Fibroblast of skin of left biceps (primary cell): ENCODE measurements at places on chromosomes 12 and 14.

- DNase-seq = no peak
These were observed 80.4 kb downstream of the SUDS3 start for GRCh38 chr12:118456741-118457140.

DNA sequence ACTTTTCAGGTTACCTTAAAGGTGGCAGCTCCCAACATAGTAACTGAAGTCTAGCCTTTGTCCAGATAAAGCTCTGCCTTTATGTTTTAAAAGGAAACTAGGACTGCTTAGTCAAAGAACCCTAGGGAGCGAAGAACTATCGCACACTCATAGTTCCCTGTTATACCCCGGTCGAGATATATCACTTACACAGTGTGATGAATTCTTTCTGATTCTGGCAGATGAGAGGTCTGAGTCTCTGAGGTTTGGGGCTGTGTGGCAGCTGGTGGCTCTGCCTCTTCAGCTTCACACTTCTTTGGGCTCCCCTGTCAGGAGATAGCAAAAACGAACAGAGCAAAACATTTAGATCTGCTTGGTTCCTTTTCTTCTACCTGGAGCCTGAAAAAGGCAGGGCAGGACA, 17.0 kb downstream of the ACIN1 start:
- DNase-seq = no peak

GRCh38 chr14:86884498-86884897, 1108.5 kb downstream of the GALC start:
- DNase-seq = no peak

DNA sequence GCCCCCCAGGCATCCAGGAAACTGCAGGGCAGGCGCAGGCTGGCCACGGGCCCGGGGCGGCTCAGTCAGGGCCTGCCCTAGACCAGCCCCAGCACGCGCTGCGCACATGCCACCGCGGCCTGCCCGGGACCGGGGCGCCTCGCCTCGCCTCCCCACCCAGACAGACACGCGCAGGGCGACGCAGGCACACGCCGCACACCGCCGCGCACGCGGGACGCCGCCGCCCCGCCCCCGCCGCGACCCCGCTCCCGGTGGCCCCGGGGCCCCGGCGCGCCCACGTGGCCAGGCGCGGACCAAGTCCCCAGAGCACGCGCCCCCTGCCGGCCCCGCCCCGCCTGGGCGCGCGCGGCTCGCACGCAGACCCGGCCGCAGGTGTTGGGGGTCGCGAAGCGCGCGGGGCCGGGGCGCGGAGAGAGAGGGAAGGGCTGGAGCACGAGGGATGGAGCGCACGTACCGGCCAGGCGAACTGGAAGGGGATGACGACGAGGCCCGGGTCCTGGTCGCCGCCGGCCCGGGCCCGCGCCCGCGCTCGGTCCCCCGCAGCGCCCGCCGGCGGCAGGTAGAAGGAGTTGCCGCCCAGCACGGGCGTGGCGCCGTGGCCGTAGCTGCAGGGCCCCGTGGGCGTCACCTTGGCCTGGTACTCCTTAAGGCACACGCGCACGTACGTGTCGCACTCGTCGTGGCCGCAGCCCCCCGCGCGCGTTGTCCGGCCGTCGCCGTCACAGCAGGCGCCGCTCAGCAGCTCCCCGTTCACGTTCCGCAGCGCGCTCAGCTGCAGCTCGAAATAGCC, 1.1 kb downstream of the JAG2 start:
- no peak for DNase-seq

DNA sequence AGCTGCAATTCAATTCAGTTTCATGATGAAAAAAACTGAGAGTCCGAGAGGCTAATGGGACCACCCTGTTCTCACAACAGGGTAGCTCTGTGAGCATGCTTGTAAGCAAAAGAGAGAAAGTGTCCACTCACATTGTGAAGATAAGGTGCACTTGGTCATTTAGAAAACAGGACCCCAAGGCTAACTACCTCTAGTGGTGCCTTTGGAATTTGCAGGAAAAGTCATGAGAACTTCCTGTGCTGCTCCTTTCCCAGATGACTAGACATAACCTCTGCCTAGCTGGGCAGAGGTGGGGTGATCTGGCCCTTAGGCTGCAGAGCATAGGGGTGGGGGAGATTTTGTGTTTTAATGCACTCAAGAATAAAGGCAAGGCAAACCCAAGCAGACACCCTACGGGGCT, 118.9 kb downstream of the STAB2 start:
- DNase-seq = no peak

- DNase-seq = no peak
These were observed 161.2 kb downstream of the KCNA5 start for GRCh38 chr12:5204831-5205230.

GRCh38 chr12:64691227-64691794, 67.9 kb downstream of the GNS start:
- DNase-seq = no peak

- no peak for DNase-seq
These were observed 889 bp upstream of the KANSL2 start for GRCh38 chr12:48682927-48683326.

GRCh38 chr14:37037636-37038387, 134.6 kb downstream of the SLC25A21 start:
- no peak for DNase-seq

- no peak for DNase-seq
These were observed 71.2 kb downstream of the VCPKMT start for GRCh38 chr14:50045039-50045711.

DNA sequence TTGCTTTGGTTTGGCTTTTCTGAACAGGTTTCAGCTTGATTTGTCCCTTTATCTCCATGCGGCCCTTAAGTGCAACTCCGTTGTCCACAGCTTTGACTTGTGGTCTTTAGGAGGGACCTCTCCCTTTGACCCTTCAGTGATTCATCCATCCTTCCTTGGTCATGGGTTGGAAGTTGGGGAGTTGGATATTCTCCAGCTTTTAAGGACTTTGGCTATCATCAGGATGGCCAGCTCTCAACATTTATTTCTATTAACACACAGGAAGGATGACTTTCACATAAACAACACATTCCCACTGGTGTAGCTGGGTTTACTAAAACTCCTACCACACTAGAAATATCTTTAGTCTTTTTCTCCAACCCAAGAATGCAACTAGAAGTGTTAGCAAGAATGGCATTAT, 50.9 kb upstream of the E2F7 start:
- no peak for DNase-seq

- no peak for DNase-seq
These were observed 24.9 kb upstream of the CHGA start for GRCh38 chr14:92897922-92898565.

GRCh38 chr14:105279642-105280361, 21.0 kb downstream of the BRF1 start:
- no peak for DNase-seq

DNA sequence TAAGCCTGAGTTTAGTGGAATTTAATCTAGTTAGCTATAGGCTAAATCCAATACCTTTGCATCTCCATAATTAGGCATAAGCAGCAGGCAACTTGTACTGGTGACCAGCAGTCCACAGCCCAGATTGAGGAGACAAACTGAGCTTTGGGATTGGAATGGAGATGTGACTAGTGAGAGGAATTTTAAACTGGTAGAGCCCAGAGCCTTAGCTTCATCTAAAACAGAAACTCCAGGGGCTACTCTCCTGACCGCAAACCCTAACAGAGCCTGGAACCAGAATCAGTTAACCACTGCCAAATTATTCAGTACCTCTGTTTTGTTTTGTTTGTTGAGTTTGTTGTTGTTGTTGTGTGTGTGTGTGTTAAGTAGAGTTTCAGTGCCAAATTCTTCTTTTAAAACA, 53.2 kb downstream of the TSPAN19 start:
- no peak for DNase-seq

- DNase-seq = no peak
These were observed 587.5 kb downstream of the SOX5 start for GRCh38 chr12:23361971-23362370.

DNA sequence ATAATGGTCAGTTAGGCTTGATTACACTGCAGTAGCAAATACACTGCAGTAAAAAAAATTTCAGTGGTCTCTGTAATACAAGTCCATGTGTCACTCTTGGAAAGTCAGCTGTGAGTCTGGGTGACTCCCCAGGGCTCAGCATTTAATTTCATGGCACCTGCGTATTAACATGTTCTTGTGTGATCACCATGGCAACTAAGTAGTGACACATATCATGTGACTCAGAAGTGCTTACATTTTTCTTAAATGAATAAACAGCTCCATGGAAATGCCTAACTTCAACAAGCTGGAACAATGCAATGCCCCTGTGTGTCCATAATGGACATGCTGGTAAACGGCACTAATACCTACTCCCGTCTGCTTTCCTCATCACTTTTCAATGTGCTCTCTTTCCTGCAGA, 88.5 kb upstream of the ANO4 start:
- DNase-seq = no peak

DNA sequence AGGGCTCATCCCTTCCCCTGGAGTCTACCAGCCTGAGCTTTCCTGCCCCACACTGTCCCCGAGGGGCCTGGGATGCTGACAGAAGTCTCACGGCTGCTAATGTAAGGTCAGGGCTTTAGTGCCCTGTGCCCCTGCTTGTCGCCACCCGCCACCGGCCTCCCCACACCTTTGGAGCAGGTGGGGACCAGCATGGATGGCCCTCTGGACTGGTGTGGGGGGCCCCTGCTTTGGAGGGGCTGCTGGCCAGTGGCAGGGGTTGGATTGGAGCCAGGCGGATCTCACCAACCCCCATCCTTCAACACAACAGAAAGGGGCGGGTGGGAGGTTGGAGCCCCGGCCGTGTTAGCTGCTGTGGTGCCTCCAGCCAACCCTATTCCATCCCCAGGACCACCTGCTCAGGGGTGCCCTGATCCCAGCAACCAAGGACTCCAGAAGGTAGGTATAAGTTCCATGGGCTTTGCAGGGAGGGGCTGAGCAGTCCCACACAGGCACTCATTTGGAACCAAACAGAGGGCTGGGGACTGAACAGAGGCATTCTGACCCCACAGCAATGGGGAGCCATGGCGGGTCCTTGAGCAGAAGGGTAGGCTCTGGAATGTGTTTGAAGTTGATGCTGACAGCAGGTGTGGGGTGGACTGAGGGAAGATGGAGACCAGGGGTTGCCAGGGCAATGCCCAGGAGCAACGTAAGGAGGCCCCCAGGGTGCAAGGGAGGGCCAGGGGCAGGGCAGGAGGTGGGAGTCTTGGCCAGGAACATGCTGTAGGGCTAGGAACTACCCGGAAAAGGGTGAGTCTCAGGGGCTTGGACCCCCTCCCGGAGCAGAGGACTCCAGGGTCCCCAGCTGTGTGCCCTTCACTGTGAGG, 145.1 kb upstream of the C14orf180 start:
- DNase-seq = no peak

DNA sequence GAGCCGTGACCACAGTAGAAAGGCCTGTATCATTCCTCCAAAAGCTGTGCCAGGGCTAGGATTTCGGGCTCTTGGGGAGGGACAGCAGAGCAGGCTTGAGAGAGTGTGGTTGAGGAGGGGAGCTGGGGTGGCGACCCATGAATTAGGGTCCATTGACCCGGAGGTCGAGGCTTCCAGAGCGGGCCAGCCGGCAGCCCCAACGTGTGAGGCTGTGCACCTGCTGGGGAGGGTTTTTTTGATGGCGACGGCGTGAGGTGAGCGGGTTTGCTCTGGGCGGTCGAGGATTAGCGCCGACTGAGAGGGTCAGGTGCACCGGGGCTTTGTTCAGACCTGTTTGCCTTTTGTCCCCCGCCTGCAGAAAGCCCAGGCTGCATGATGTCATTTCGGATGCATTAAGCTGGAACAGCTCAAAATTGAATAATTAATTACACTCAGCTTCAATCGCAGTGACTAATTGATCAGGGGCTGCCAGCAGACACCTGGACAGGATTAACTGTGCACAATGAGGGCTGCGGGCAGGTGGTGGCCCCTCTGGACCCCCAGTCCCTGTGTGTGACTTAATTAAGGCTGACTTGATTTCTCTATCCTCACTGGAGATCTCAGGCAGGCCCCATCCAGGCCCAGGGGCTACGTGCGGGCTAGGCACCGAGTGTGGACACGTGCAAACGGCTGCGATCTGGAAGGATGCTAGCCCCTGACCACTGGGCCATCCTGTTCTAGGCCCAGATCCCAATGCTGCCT, 42.1 kb upstream of the MEG3 start:
- no peak for DNase-seq
